ENCODE measurements at places on chromosomes 3 and 15.

- H3K27me3 ChIP-seq: no peaks in the 10 kb centered on the region
- H3K4me3 ChIP-seq: no peak overlapping the region
- no peak overlapping the region for H3K27ac ChIP-seq
- DNase-seq: no peak
These were observed 36.2 kb upstream of the COL6A6 start for GRCh38 chr3:130480736-130481135.

DNA sequence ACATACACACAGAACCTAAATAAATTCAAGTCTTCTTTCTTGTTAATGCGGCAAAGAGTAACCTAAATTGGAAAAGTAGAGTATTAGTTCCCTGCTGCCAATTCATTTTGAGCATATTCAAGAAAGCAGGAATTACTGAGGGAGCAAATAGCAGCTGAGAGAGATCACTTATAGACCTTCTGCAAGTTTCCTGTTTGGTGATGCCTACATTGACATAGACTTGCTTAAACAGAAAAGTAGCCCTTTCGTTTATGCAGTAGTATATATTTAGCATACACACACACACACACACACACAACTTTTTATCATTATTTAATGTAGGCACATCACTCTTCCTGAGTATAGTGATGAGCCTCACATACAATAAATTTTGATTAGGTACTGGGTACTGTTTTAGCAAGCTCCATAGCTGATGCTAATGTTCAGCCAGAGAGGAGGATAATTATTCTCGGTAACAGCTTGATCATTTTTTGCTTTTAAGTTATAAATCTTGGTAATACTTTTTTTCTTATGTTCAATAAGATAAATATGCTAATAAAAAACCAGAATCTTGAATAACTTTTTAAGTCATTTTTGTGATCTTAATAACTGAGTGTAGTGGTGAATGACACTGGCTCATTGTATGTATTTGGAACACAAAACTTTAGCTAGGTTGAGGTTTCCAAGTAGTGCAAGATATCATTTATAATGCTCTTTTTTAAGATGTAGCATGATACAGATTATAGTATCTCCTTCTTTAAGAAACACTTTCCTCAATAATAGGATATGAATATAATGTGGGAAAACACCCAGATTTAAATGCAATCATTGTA, 174.7 kb downstream of the MBNL1 start:
- no peak for DNase-seq
- H3K27me3 ChIP-seq: no peaks in the 10 kb centered on the region

DNA sequence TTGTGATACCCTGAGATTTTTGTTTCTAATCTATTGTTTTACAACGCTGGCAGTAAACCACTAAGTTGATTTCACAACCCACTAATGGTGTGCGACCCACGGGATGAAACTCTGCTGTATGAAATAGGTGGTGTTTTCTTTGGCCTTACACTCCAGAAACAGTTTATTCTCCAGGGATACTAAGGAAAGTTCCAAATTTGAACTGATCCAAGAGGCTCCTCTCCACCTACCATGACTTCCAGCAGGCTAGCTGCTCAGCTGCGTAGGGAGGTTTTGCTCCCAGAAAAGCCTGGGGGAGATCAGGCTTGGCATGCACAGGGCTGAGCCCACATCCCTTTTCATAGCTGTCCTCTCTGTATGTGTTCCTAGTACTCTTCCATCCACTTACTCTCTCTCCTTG, 71.5 kb downstream of the FAM174B start:
- no peak for DNase-seq
- H3K4me3 ChIP-seq: no peak overlapping the region
- no peak overlapping the region for H3K27ac ChIP-seq
- H3K4me1 ChIP-seq: no peaks in the 10 kb centered on the region

DNA sequence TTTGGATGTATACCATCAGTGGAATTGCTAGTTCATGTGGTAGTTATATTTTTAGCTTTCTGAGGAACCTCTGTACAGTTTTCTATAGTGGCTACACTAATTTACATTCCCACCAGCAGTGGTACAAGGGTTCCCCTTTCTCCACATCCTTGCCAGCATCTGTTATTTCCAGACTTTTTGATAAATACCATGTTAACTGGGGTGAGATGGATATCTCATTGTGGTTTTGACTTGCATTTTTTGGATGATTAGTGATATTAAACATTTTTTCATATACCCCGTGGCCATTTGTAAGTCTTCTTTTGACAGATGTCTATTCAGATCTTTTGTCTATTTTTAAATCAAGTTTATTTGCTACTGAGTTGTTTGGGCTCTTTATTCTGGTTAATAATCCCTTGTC, 455.6 kb upstream of the RARB start:
- H3K4me1 ChIP-seq: no peaks in the 10 kb centered on the region
- H3K27me3 ChIP-seq: no peaks in the 10 kb centered on the region
- H3K4me3 ChIP-seq: no peak overlapping the region
- no peaks in the 10 kb centered on the region for H3K36me3 ChIP-seq

GRCh38 chr3:146159616-146160320, 1.2 kb downstream of the PLOD2 start:
- H3K4me1 ChIP-seq: peaks cover 16% of the 10 kb centered on the region
- DNase-seq: no peak
- H3K27ac ChIP-seq: no peak overlapping the region
- H3K4me3 ChIP-seq: peak overlapping the region; percentile 47
- H3K27me3 ChIP-seq: peaks cover 43% of the 10 kb centered on the region
- H3K36me3 ChIP-seq: no peaks in the 10 kb centered on the region

DNA sequence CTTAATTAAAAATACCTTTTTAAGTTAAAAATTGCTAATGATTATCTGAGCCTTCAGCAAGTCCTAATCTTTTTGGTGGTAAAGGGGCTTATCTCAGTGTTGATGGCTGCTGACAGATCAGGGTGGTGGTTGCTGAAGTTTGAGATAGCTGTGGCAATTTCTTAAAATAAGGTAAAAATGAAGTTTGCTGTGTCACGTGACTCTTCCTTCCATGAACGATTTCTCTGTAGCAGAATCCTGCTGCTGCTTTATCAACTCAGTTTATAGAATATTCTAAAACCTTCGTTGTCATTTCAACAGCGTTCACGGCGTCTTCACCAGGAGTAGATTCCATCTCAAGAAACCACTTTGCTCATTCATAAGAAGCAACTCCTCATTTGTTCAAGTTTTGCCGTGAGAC, 110.1 kb downstream of the SUCNR1 start:
- no peak overlapping the region for H3K4me3 ChIP-seq
- H3K36me3 ChIP-seq: no peaks in the 10 kb centered on the region
- H3K4me1 ChIP-seq: no peaks in the 10 kb centered on the region

- H3K27ac ChIP-seq: no peak overlapping the region
- DNase-seq: no peak
- H3K36me3 ChIP-seq: no peaks in the 10 kb centered on the region
- H3K27me3 ChIP-seq: no peaks in the 10 kb centered on the region
These were observed 485.4 kb downstream of the CNTN3 start for GRCh38 chr3:74129056-74129455.

- H3K4me1 ChIP-seq: no peaks in the 10 kb centered on the region
- DNase-seq: no peak
- H3K27me3 ChIP-seq: no peaks in the 10 kb centered on the region
- no peak overlapping the region for H3K27ac ChIP-seq
- no peak overlapping the region for H3K4me3 ChIP-seq
These were observed 127.9 kb downstream of the C3orf70 start for GRCh38 chr3:185024966-185025365.

GRCh38 chr3:184262764-184263179, 1.4 kb upstream of the CAMK2N2 start:
- peaks cover 87% of the 10 kb centered on the region for H3K27me3 ChIP-seq
- H3K27ac ChIP-seq: no peak overlapping the region
- no peak for DNase-seq
- H3K4me3 ChIP-seq: peak overlapping the region; percentile 64
- H3K36me3 ChIP-seq: peaks cover 3% of the 10 kb centered on the region

DNA sequence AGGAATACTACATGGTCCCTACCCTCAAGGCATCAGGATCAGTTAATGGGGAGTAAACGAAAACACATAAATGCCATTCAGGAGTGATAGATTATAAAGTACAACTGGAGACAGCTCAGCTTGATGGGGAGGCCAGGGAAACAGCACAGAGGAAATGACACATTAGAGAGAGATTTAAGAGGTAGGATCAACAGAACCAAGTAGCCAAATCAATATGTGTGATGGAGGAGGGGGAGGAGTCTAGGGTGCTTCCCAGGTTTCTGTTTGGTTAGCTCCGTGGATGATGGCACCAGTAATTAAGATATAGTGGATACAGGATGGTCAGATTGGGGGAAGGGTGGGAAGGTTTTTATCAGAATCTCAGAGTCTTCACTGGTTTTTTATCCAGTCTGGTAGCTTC, 229.5 kb upstream of the ROPN1 start:
- H3K36me3 ChIP-seq: no peaks in the 10 kb centered on the region
- H3K27me3 ChIP-seq: no peaks in the 10 kb centered on the region
- H3K4me3 ChIP-seq: no peak overlapping the region
- DNase-seq: no peak
- H3K4me1 ChIP-seq: no peaks in the 10 kb centered on the region
- H3K27ac ChIP-seq: no peak overlapping the region

DNA sequence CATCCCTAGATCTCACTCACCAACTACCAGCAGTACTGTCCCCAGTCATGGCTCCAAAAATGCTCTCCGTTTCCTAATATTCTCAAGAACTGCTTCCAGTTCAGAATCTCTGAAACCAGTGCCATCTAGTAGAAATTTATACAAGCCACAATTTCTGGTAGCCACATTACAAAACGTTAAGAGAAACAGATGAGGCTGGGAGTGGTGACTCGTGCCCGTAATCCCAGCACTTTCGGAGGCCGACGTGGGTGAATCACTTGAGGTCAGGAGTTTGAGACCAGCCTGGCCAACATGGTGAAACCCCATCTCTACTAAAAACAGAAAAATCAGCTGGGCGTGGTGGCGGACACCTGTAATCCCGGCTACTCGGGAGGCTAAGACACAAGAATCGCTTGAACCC, 78.4 kb upstream of the RAD18 start:
- peaks cover 4% of the 10 kb centered on the region for H3K27me3 ChIP-seq
- H3K4me3 ChIP-seq: no peak overlapping the region
- H3K36me3 ChIP-seq: no peaks in the 10 kb centered on the region

- H3K4me1 ChIP-seq: no peaks in the 10 kb centered on the region
- no peak overlapping the region for H3K4me3 ChIP-seq
- H3K27ac ChIP-seq: no peak overlapping the region
These were observed 23.1 kb upstream of the TRIM71 start for GRCh38 chr3:32794487-32795308.

DNA sequence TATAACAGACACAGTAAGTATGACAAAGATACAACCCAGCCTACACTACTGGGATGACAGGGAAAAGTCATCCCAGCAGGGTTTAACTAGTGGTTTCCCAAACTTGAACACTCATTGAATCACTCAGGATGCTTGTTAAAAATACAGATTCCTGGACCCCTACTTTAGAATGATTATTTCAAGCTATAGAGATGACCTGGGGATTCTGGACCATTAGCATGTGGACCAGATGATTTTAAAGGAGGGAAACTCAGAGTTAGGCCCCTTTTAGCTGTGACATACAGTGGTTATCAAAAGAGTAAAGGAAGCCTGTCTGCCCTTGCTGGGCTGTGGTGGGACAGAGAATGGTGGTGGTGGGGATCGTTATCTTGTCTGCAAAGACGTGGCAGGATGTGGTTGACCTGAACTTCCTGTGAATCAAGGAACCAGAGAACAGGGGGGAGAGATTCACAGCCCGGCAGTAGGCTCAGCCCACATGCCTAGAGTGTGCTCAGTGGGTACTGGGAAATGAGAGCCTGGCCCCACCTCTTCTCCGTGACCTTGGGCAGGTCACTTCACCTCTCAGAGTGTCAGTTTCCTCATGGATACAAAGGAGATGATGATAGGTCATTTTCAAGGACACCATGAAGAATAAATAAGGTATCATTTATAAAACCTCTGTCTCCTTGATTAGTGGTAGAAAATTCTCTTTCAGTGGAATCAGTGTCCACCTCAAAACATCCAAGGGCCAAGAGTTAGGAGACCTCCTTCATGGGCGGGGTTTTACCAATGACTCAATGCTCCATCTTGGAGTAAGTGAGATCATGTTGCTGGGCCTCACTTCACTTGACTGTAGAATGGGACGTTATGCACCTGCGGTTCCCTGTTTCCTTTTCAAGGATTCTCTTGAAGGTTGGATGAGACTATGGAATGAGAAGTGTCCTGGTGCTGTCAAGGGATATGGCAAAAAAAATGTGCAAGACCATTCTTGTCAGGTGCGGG, 306.5 kb downstream of the RPLP1 start:
- H3K36me3 ChIP-seq: peaks cover 22% of the 10 kb centered on the region
- peaks cover 97% of the 10 kb centered on the region for H3K4me1 ChIP-seq
- DNase-seq: peak; percentile 94
- H3K27ac ChIP-seq: peak overlapping the region; percentile 91
- peaks cover 27% of the 10 kb centered on the region for H3K27me3 ChIP-seq
- H3K4me3 ChIP-seq: peak overlapping the region; percentile 58

- H3K4me1 ChIP-seq: peaks cover 4% of the 10 kb centered on the region
- no peak overlapping the region for H3K4me3 ChIP-seq
- peak; percentile 72 for DNase-seq
- no peak overlapping the region for H3K27ac ChIP-seq
- peaks cover 9% of the 10 kb centered on the region for H3K27me3 ChIP-seq
These were observed 18.9 kb upstream of the TGM5 start for GRCh38 chr15:43285609-43286037.

- H3K27ac ChIP-seq: no peak overlapping the region
- H3K4me1 ChIP-seq: no peaks in the 10 kb centered on the region
- H3K4me3 ChIP-seq: no peak overlapping the region
These were observed 64.7 kb downstream of the LARS2 start for GRCh38 chr3:45453083-45453482.

- no peak overlapping the region for H3K27ac ChIP-seq
- H3K27me3 ChIP-seq: peaks cover 4% of the 10 kb centered on the region
- no peaks in the 10 kb centered on the region for H3K36me3 ChIP-seq
- no peak for DNase-seq
- peaks cover 13% of the 10 kb centered on the region for H3K4me1 ChIP-seq
These were observed 50.3 kb upstream of the ATG7 start for GRCh38 chr3:11221818-11222415.

DNA sequence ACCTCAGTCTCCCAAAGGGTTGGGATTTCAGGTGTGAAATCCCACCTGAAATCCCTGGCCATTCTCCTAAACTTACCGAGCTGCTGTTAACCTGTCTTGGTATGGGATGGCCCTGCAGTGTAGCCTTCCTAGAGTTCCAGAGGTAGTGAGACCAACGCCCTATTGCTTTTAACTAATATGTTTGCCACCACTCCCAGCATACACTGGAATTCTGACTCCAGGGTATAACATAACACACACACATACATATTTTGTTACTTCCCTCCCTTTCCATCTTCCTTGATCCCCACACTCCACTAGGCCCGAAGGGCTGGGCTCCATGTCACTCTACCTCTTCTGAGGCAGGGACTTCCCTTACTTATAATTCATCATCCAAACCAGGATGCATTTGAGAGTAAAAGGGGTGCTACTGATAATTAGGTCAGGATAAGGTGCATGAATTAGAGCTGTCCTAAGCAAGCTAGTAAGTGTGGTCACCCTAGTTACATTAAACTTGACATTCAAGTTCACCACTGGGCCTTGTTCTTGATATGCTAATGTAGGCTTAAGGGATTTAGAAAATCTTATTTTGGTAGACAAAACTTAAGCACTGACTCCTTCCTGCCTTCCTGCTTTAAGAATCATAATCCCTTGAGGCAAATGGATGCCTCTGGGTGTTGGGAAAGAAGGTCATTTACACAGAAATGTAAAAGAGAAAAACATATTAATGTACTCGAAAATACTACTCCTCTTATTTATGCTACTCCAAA, 317.6 kb downstream of the MAGI1 start:
- no peaks in the 10 kb centered on the region for H3K4me1 ChIP-seq
- no peaks in the 10 kb centered on the region for H3K36me3 ChIP-seq
- no peak for DNase-seq

- no peaks in the 10 kb centered on the region for H3K4me1 ChIP-seq
- no peaks in the 10 kb centered on the region for H3K27me3 ChIP-seq
- no peaks in the 10 kb centered on the region for H3K36me3 ChIP-seq
- H3K4me3 ChIP-seq: no peak overlapping the region
- no peak overlapping the region for H3K27ac ChIP-seq
These were observed 268.0 kb upstream of the ARRDC4 start for GRCh38 chr15:97692301-97693015.
